Vagina (tissue), 2 donors: ENCODE measurements at places on chromosomes 1 and 21. TPM values are rescaled to one million over a fixed set of nuclear protein-coding genes. Genes with fewer than 3 reads are reported as not detected.

- no peak for DNase-seq
Observed at GRCh38 chr1:55040083-55040932, 960 bp downstream of the PCSK9 start.

DNA sequence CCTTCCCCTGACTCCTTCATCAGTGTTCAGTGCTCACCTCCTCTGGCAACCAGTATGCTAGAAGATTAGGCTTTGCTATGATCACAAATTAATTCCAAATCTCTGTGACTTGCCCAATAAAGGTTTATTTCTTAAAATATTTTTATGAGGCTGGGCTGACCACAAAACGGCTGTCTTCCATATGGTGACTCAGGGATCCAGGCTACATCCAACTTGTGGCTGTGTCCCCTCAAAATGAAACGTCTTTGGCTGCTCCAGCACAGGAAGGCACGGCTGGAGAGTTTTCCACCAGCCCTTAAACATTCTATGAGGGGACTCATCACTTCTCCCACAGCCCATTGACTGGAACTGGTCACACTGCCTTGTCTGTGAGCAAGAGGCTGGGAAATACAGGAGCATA, 131.5 kb downstream of the HUNK start:
- DNase-seq, result no peak

DNA sequence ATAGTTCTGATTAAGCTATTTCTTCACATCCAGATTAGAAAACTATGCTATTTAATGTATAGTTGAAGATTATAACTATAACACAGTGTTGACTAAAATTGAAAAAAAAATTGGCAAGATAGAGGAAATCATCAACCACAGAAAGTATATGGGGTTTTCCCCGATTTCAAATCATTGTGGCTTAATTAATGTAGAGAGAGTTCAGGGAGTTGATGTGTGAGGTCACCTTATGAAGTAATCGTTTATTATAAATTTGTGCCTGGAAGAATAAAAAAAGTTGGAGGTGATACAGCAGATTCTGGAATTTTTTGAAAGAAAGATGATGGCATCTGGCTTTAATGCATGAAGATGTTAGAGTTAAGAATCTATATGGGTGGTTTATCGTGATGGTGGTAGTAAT, 84.3 kb downstream of the PTGS2 start:
- DNase-seq, result no peak

DNA sequence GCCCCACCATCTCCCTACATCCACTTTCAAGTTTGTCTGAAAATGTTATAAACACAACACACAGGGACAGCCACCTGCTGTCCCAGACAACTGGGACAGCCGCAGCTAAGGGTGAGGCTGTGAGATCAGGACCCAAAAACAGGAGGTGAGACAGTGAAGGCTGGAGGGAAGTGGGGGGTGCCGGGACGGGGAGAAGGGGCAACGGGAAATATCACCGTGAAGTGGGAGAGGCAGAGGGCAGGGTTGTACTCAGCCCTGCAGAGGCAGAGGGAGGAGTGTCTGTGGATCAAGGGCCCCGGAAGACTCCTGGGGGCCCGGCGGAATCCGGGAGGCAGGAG, 114.4 kb downstream of the CASZ1 start:
- no peak for DNase-seq

COL8A2 gene
- total RNA-seq, result 6.4 TPM
